ENCODE measurements at places on chromosomes 2 and 18.

DNA sequence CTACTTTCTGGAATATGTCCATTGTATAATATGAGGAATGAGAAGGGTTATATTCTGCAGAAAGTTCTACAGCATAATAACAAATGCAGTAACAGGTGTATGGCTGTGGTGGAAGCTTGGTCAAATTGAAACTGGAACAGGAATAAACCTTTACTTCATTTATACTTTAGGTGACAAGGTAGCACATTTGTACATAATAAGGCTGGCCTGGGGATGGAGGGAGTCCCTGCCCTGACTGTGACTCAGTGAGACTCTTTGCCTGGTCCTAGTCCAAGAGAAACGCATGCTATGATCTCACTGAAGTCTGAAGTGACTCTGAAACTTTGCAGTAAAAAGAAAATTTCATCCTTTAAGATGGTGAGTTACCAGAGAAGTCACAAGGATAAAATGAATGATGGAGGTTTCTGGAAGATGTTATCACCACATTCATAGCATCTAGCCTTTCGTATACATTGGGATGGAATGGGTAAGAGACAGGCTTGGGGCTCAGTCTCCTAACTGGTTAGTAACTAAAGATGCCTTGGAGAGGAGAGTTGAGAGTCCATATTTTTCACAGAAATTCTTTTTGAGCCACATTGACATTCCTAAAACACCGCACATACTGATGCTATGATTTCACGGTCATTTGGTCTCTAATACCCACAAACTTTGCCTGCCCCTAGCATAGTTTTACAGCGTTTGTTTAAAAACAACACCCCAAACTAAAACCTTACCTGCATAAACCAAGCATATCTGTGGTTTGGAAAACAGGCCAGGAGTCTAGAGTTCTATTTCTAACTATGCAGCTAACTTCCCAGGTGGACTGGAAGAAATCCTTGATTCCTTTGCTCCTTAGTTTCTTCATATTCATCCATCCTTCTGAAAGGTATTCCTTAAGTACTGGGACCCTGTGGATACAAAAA, 42.4 kb upstream of the NABP1 start:
- no peak for DNase-seq

- no peak for DNase-seq
These were observed 572 bp upstream of the ZNF516 start for GRCh38 chr18:76495435-76496193.

GRCh38 chr2:106970471-106971261, 84.7 kb upstream of the ST6GAL2 start:
- no peak for DNase-seq

GRCh38 chr2:40716879-40717278, 265.0 kb upstream of the SLC8A1 start:
- no peak for DNase-seq

GRCh38 chr18:36381075-36381474, 83.6 kb downstream of the FHOD3 start:
- no peak for DNase-seq

DNA sequence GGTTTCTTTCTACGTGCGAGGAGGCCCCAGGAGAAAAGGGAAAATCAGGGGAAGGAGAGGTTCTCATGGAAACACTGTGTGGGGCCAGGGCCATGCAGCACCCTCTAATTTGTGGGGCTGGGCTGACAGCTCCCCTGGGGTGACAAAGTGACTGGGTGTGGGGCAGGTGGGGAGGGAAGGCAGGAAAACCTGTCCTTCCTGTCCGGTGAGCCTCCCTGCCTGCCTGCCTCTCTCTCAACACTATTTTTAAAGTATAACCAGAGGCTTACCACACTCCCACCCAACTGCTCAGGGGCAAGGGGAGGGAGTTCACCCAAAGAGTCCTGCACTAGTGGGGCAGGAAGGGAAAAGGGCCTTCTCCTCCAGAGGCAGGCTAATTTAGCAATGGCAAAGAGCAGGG, 10.5 kb upstream of the EPAS1 start:
- DNase-seq, result no peak

All from common myeloid progenitor, CD34-positive (primary cell).